Posterior vena cava (tissue), 2 donors: ENCODE measurements at places on chromosomes 1 and 21.

DNA sequence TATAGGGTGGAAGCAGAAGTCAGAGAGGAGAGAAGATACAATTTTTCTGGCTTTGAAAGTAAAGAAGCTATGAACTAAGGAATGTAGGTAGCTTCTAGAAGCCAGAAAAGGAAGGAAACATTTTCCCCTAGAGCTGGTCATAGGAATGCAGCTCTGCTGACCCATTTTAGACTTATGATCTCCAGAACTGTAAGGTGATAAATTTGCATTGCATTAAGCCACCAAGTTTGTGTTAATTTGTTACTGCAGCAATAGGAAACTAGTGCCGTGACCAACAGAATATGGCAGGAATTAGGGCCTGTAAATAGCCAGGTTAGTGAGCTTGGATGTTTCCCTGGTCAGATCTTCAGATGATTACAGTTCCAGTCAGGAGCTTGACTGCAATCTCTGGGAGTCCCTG lies 244.3 kb upstream of the C1orf105 start:
- DNase-seq: no peak

- DNase-seq: no peak
Measured at GRCh38 chr21:26715878-26716506, 129.2 kb downstream of the ADAMTS1 start.

DNA sequence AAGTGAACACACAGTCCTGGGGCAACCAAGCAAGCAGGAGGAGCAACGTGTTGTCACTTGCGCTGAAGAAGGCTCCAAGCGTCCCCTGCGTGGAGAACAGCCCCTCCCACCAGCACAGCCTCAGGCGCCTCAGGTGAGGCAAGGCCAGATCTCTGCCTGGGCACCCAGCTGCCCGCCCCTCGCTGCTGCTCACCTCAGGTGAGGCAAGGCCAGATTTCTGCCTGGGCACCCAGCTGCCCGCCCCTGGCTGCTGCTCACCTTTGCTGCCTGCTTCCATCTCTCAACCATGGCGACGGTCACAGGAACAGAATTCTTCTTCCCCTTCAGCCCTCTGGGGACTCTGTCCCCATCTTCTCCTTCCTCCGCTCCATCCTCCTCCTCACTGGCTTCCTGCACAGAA lies 2.4 kb downstream of the NOC2L start:
- no peak for DNase-seq

DNA sequence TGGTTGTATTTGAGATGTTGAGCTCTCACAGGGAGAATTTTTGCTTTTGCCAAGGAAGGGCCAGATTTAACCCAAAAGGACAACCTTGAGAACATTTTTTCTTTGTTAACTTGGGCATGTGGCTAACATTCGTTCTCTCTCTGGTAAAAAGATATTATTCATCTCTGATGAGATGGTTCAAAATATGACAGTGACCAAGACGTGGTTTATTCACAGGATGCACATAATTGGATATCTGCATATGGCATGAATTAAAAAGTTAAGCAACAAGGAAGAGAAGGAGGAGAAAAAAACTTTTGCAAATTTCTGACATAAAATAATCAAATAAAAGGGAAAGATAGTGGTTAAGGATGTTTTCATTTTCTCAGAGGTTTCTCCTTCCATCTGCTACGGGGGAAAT lies 43.1 kb upstream of the BCL10 start:
- DNase-seq: no peak

- no peak for DNase-seq
Measured at GRCh38 chr1:47708019-47708535, 270.2 kb downstream of the FOXD2 start.

DNA sequence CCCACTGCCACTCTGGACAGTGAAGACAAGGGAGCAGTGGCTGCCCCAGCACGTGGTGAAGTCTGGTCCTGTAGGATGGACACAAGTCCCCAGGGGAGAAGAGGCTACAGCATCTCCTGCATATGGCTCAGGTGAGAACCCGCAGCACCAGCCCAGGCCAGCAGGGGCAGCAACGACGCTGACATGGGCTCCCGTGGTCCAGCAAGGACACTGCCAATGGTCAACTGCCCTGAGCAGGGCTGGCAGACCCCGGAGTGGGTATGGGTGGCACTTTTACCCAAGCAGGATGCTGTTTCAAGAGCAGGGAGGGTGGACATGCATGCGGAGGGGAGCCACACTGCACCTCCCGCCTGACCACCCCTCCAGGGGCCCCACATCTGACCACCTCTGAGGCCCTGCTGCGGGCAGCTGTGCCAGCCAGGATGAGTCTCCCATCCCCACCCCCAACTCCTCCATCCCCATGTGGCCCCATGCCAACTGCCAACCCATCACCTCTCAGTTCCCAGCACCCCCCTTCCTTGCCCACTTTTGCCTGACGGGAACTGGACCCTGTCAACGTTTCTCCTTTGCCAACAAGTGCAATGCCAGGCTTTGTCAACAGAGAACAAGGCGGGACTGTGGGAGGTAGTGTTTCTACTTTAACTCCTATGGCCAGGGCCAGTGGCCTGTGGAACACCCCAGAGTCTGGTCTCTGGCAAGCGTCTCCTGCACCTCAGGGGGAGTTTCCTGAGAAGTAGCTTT lies 8.6 kb downstream of the MORN1 start:
- DNase-seq: peak; percentile 73

- no peak for DNase-seq
Measured at GRCh38 chr1:173164686-173165085, 42.4 kb downstream of the TNFSF4 start.

GRCh38 chr1:24801176-24801575 lies 55.9 kb downstream of the CLIC4 start:
- no peak for DNase-seq

DNA sequence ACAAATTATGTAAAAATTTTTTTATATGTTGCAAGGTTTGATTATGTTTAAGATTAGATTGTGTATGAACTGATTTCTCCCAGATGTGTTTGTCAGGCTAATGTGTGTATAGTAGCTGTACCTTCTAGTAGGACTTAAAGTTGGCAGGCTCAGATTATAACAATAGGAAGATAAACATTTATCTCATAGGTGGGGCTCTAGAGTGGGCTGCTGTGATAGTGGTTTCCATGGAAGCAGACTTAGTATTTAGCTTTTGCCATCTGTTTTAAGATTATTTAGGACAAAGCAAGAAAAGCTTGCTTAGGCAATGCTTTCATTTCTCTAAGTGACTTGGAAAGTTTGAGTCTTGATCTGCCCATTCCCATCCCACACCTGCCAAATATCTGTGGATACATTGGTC lies 187.7 kb upstream of the CACYBP start:
- no peak for DNase-seq

DNA sequence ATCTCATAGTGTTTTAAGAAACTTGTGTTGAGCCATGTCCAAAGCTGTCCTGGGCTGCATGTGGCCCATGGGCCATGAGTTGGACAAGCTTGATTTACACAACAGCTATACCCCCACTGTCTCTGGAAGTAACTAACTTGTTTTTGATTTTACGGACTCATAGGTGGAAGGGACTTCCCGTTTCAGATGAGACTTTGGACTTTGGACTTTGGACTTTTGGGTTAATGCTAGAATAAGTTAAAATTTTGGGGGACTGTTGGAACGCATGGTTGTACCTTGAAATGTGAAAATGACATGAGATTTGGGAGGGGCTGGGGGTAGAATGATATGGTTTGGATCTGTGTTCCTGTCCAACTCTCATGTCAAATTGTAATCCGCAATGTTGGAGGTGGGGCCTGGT lies 52.6 kb upstream of the ZSWIM5 start:
- no peak for DNase-seq

- DNase-seq: no peak
Measured at GRCh38 chr21:35147439-35147838, 98.3 kb upstream of the RUNX1 start.

DNA sequence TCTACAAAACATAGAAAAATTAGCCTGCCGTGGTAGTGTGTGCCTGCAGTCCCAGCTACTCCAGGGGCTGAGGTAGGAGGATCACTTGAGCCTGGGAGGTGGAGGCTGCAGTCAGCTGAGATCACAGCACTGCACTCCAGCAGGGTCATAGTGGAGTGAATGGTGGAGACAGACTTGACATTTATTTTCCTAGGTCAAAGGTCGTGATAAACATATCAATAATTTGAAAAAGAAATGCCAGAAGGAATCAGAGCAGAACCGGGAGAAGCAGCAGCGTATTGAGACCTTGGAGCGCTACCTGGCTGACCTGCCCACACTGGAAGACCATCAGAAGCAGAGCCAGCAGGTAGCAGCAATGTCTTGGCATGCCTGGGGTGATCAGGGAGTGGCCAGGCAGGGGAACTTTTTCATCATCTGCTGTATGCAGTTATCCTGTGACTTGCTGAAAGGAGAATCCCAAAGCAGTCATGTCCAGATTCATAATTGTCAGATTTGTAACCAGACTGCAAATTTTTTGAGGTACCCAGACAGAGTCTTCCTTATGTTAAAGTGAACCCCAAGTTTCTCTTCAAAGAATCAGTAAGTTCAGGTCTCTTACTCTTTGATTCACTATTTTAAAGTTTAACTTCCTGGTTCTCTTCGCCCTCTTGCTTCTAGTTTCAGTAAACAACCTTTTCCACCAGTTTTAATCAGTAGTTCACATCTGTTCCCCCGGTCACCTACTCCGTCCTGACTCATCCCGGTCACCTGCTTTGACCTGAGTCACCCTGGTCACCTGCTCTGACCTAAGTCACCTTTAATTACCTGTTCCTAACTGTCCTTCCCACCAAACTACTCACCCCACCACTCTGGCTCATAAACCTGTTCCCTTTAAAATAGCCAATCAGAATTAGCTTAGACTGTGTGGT lies 11.3 kb upstream of the SH3BGRL3 start:
- no peak for DNase-seq

DNA sequence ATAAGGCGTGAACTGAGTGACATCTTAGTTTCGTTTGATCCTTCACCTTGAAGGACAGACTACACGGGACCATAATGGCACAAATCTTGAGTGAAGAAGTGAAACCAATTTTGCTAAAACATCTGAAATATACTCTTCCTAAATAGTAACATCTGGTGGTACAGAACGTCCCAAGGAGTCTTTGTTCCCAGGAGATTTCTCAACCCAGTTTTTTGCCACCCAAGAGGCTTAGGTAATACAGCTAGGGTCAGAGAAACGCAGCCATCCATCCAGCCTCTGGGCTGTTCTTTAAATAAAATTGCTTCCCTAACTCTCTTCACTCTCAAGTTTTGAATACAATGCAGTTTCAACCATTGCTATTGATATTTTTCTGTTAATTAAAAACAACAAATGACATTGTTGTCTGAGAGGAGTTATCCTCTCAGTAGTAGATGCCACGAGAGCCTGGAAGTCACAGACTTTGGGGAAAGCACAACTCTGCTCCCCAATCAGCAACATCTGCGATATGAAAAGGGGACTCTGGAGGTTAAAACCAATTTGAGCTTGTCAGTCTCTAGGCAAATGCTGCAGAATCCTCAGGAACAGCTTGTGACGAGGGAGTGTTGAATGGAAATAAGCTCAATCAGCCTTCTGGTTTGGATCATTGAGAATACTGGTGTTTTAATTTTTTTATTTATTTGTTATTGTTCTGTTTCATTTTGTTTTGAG lies 394.3 kb upstream of the ADGRL2 start:
- DNase-seq: no peak

DNA sequence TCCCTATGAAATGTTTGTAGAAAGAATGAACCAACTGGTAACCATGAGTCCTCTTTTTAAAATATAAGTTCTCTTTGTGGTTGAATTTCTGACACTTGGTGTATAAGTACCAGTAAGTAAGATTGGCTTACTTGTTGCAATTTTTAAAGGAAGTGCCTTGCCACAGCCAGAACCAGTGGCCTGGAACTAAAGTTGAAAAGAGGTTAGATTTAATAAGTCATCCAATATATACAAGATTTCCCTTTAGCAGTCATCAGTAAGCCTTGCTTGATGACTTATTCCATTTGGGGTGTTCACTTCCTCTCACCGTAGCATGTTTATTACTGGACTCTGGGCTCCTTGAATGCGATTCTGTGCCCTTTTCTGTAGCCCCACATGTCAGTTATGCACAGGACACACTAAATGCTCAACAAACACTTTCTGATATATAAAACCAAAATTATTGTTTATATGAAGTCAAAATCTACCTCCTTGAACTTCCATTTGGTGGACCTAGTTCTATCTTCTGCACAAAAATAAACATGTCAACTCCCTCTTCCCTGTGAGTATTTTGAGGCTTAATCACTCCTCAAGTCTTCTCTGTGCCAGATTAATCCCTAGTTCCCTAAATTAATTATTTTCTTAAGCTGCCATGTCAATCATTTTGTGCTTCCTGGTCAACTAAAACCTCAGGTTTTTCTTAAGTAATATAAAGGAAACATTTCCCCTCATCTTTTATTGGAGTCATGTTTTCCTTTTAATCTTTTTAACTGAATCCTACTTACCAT lies 218.1 kb downstream of the ST6GALNAC3 start:
- no peak for DNase-seq

DNA sequence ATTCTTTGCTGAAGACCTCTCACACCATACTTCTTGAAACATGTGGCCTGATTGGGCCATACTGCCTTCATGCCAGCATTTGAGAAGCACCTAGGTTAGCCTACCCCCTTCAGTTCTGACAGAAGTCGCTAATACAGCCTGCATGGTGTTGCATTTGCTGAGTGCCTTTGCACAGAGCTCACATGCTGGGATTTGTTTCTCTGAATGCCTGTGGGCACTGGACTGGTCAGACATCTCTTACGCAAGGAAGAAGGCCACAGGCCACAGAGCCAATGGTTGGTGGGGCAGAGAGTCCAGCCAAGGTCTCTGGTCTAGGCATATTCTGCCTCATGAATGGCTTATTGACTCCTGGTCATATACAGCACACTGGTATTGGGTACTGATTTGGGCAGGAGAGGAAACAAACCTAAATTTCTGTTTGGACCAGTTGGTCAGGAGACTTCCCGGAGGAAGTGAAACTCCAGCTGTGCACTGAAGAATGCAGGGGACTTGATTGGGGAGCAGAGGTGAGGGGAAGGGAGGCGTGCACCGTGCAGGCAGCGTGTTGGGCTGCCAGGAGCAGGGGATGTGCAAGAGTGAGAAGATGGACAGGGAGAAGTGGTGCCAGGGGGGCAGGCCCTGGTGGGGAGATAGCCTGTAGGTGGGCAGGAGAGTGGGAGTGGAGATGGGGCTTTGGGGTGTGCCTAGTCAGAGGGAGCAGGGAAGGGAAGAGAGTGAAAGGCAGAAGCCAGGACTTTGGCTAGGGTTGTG lies 18.1 kb downstream of the URB2 start:
- DNase-seq: no peak

DNA sequence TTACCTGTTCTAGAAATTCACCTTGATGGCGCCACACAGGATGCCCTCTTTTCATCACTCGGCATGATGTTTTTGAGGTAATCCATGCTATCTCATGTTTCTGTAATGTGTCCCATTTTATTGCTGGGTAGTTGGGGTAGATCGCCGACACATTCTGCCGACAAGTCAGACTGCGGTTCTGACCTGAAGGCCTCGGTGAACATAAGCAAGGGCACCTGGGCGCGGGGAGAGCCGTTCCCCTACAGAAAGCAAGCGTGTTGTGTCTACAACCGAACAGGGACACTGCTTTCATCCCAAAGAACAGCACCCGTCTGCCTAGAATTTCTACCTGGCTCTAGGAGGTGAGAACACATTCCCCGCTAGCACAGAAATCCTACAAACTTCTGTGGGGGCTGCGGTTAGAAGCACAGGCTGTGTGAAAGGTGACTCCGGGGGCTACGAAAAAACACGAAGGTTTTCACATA lies 149.2 kb downstream of the PPIAL4G start:
- DNase-seq: no peak

- DNase-seq: peak; percentile 89
Measured at GRCh38 chr1:193111641-193112090, 6.5 kb upstream of the GLRX2 start.
